Fibroblast of the aortic adventitia (primary cell): ENCODE measurements at places on chromosomes 3 and 15.

DNA sequence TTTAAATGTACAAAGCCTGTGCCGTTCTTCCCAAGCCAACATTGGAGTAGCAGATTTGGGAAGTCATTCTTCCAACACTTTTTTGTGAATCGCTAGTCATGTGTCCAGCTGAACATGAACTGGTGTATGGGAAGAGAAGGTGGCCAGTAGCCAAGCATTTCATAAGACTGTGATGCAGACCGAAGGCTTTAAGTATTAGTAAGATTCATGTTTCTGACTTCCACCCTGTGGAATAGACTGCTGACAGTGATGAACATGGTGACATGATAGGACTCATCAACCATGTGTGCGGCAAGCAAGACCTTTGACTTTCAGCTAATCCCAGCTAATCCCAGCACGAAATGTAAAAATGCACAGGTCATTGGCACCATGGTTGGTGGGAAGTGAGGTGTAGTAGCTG, 48.3 kb upstream of the THSD4 start:
- DNase-seq = peak; percentile 96

DNA sequence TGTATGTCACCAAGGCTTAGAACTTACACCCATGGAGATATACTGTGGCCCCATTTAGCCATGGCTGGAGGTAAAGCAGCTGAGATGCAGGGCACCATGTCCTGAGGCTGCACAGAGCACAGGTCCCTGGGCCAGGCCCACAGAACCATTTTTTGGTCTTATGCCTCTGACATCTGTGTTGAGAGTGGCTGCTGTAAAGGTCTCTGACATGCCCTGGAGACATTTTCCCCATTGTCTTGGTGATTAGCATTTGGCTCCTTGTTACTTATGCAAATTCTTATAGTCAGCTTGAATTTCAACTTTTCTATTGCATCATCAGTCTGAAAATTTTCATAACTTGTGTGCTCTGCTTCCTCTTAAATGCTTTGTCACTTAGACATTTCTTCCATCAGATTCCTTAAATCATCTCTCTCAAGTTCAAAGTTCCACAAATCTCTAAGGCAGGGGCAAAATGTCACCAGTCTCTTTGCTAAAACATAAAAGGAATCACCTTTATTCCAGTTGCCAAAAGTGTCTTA, 701.3 kb downstream of the EPHA3 start:
- DNase-seq = no peak

DNA sequence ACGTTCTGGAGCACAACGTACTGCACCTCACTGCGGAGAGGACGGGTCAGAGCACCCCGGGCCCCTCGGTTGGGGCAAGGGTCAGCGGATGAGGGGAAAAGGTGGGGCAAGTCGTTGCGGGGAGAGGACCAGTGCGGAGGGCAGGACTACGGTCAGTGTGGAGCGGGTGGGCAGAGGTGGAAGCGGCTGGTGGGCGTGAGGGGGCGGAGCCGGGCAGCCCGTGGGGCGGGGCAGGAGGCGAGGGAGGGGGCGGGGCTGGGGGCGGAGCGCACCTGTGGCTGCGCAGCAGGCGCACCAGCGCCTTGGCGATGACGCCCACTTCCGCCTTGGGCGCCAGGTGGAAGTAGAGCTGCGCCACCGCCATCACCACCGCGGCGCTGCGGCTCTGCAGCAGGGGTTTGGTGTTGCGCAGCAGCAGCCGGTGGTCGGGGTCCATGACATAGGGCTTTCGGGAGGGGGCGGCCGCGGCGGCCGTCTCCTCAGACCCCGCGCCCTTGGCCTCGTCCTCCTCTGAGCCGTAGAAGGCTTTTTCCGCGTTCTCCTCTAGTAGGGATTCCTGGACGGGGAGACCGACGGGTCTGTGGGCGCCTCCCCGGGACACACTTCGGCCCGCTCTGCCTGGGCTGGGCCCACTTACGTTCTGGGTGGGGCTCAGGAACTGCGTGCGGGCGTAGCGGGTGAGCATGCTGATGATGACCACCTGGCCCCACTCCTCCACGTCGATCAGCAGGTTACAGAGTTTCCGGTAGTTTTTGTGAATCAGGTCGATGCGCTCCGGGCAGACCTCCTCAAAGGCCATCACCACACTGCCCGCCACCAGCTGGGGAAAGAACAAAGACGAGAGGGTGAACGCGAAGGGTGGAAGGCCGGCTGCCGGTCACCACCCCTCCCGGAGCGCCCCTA, 29.2 kb downstream of the AP3B2 start:
- DNase-seq = no peak

DNA sequence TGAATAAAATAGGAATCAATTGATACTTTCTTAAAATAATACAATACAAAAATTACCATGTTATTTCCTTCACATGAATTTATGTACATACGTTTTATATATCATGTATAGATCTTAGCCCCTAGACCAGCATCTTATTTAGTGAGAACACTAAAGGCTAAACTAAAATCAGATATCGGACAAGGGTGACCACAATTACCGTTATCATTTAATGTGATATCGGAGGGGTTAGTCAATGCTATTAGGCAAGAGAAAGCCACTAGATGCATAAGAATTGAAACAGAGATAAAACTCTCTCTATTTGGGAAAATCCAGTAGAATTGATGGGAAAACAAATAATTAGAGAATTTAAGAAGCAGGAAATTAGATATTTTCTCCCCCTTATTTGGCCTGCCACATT, 46.5 kb upstream of the TIMP4 start:
- DNase-seq = no peak

GRCh38 chr3:123011447-123011846, 16.1 kb downstream of the SEMA5B start:
- DNase-seq = no peak

DNA sequence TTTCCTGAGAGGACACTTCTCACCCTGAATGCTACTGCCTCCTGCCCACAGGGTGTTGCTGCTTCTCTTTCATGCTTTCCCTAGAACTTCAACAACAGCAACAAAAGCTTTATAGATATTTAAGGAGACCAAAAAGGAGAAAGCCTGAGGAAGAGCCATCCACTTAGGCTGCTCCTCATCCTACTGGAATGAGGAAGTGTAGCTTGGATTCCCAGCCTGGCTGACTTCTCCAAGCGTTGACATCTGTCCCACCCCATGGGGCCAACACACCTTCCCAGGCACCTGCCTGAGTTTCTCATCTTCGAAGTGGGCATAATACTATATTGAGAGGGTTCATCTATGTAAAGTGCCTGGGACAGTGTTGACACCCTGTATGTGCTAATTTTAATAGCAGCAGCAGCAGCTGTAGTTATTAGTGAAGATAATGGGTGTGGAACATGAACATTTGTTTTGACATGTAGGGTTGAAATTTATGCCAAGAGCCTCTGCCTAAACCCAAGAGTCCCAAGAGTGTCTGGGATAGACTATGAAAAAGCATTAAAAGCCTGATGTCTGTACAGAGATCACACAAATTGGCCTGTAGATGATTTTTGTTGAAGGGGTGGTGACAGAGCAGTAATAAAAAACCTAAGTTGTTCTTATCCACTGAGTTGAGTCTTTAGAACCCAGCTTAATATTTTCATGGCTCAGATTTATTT, 96.5 kb upstream of the PIAS1 start:
- no peak for DNase-seq

- peak; percentile 76 for DNase-seq
These were observed 5.0 kb downstream of the C2CD4A start for GRCh38 chr15:62071711-62072308.
